ENCODE measurements at places on chromosomes 7 and 10. TPM values are rescaled to one million over a fixed set of nuclear protein-coding genes. Genes with fewer than 3 reads are reported as not detected.
A peak's percentile ranks its signal among the peaks of the same experiment; 100 is the strongest.

- no peak for DNase-seq
Observed at GRCh38 chr10:114320249-114321116, 81.4 kb downstream of the VWA2 start.

- DNase-seq: no peak
Observed at GRCh38 chr7:33677556-33677955, 227.8 kb upstream of the BMPER start.

- no peak for DNase-seq
Observed at GRCh38 chr7:69699931-69700330, 101.7 kb downstream of the AUTS2 start.

- no peak for DNase-seq
Observed at GRCh38 chr7:99083068-99083651, 60.7 kb downstream of the SMURF1 start.

DNA sequence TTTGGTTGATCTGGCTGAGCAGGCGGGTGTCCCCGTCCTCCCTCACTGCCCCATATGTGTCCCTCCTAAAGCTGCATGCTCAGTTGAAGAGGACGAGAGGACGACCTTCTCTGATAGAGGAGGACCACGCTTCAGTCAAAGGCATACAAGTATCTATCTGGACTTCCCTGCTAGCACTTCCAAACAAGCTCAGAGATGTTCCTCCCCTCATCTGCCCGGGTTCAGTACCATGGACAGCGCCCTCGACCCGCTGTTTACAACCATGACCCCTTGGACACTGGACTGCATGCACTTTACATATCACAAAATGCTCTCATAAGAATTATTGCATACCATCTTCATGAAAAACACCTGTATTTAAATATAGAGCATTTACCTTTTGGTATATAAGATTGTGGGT is 26.9 kb upstream of the TRIM56 start:
- DNase-seq: peak; percentile 27

GRCh38 chr10:13820964-13821337 is 234.2 kb downstream of the PRPF18 start:
- no peak for DNase-seq

GRCh38 chr10:59793919-59794318 is 40.7 kb upstream of the MRLN start:
- no peak for DNase-seq

Gene SYNPO2L
- total RNA-seq: not detected

Gene GPR26
- not detected for total RNA-seq

Gene PLCE1
- total RNA-seq: not detected

Measured in CD4-positive, alpha-beta T cell (primary cell).